ENCODE measurements at places on chromosomes 4 and X. TPM values are rescaled to one million over a fixed set of nuclear protein-coding genes. Genes with fewer than 3 reads are reported as not detected.
A peak's percentile ranks its signal among the peaks of the same experiment; 100 is the strongest.

GRCh38 chr4:21655031-21655430, 293.5 kb downstream of the KCNIP4 start:
- no peak for DNase-seq

NKX6-1 gene
- total RNA-seq, result not detected

- no peak for DNase-seq
Observed at GRCh38 chrX:132146456-132146855, 18.6 kb upstream of the FRMD7 start.

GRCh38 chr4:117825600-117825999, 208.7 kb upstream of the NDST3 start:
- DNase-seq, result no peak

DNA sequence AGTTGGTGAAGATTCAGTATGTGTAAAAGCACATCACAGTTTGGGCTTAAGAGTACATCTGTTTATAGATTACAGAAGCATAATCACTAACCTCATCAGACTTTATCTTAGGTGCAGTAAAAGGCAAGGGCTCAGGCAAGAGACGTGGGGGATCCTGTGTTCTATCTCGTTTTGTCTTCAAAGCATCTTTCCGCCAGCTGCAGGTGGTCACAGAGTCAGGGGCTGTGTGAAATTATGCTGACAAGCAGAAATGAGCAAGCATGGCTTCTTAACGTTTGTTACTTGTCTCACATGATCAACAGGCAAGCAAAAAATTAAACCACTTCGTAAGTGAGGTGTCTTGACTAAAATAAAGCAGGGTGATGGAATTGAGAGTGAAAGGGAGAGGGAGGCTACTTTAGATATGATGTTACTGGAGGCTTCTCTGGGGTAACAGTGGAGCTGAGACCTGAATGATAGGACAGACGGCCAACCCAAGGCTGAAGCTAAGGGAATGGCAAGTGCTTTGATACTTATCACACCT, 1.4 kb upstream of the TEC start:
- peak; percentile 29 for DNase-seq

- DNase-seq, result no peak
Observed at GRCh38 chrX:107715331-107716117, 60.1 kb downstream of the TSC22D3 start.

DNA sequence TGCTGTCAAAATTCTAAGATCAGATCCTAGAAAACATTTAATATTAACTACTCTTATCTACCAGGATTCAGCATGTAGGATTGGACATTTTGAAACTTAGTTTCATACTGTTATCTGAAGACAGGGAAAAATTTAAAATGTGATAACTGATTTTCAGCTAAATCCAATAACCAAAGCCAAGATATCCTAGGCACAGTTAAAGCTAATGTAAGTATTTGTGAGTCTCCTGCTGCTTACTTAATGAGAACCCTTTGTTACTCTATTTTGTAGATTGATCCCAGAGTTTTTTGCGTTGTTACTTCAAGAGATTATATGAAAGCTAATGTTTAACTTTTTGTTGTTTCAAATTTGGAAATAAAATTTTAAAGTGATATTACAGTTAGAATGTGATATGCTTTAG, 2.0 kb downstream of the CPE start:
- DNase-seq, result no peak

C4orf50 gene
- 0.07 TPM for total RNA-seq

DNA sequence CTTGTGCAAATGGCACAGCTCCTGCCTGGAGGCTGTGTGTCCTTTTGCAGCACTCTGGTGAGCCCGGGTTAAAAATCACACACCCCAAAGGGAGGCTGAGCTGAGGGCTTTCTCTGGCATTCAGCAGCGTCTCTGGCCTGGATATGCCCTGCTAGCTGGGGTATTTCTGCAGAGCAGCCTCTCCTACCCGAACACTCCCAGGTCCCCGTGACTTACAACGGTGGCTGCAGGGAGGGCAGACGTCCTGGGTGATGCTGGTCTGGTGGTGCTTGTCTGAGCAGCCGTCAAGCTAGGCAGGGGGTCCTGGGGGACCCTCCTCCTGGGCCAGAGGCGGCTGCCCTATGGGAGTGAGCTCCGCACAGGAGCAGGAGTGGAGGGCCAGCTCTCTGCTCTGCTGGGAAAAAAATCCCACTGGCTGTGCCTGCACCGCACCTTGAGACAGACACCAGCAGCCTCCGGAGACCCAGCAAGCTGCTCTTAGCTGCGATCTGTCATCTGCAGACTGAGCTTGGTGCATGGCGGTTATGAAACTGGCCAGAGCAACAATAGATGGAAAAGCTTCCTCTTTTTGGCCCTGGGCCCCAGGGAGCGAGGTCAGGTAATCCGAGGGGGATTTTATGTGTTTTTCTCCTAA, 41.3 kb upstream of the ASMTL start:
- DNase-seq, result peak; percentile 10

DNA sequence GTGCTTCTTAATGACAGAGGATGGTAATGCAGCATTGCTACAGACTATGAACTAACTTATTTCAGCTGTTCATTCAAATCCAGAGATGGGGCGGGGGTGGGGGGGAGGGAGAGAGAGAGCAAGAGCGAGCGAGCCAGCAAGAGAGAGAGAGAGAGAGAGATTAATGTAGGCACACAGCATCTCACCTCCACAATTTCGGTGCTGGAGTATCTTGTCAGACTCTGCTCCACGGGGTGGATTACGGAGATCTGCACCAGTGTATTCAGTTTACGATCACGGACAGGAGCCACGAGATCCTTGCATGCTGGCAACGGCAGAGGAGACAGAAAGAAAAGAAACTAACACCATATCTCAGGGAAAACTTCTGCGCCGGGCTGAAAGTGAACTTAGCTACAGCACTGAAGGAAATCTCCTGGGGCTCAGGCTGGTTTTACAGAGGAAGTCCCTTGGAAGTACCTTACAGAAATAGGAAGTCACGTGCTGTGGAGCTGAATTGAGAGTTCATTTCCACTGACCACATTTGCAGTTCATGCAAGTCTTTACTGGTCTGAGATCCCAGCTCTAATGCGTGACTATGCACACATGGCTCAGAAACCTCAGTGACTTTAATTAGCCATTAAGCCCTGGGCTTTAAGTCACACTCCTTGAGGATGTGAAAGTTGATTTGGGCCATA, 440.9 kb downstream of the INPP4B start:
- peak; percentile 77 for DNase-seq

DNA sequence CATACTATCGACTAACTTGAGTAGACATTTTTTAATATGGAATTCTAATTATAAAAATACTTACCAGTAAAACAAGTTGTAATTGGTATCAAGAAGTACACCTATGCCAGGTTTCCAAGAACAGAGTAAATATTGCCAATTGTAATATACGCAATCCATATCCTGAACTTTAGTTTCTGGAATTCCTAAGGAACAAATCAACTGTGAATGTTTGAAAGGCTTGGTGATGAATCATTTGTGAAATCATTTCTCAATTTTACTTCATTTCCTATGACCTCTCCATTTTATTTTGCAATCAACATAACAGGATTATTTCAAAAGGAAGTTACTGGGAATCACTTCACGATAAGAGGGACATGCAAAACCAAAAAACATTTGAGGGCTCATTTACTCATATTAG, 3.7 kb downstream of the IL13RA2 start:
- DNase-seq, result no peak

NEUROG2 gene
- not detected for total RNA-seq

DNA sequence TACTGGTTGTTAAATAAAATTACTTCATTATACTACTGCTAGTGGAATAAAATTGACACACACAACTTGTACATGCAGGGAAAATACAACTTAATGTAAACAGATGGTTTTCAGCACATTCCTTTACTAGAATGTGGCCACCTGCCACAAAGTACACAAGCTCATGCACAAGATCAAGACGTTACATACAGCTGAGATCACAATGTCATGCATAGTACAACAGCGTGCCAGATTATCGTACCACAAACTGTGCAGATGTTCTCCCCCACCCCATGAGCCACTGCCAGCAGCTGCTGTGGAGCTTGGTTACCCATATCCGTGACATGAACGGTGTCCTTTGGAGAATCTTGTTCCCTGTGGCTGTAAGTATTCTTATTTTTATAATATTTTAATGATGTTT, 27.7 kb downstream of the FBXO8 start:
- DNase-seq, result no peak

GATA1 gene
- not detected for total RNA-seq

- no peak for DNase-seq
Observed at GRCh38 chr4:96108146-96108545, 268.3 kb downstream of the PDHA2 start.

- no peak for DNase-seq
Observed at GRCh38 chr4:139239127-139239772, 40.8 kb downstream of the MGARP start.

TREX2 gene
- 1.1 TPM for total RNA-seq

Measured in activated CD4-positive, alpha-beta memory T cell treated with anti-CD3 and anti-CD28 coated beads for 36 hours (primary cell).